ENCODE measurements at places on chromosomes 12 and 14.

DNA sequence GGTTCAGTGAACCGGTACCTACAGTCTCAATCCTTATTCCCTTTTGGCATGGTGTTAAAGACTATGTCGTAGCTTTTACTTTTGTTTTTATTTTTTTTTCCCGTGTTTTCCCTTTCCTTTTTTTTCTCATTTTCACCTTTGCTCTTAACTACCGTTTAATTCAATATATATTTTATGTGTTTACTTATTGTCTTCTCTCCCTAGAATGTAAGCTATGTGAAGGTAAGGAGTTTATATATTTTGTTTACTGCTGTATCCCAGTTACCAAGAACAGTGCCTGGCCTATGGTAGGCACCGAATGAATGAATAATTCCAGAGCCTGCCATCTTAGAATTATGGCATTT is 261 bp upstream of the MLH3 start:
- DNase-seq = no peak

DNA sequence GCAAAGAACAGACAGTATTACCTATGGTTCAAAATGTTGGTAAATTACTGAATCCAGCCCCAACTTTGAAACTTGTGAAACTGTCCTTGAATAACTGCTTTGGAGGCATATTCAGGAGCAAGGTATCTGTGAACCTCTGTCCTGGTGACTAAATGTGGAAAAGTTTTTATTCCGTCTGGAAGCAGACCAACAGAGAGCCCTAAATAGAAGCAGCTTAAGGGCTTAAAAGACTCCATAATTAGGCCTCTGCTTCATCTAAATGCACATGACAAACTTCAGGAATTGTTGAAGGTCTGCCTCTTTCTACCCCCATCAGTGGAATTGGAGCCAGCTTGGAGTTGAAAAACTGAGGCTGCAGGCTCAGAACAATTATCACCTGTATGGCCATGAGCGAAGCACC is 276.5 kb downstream of the KCNH5 start:
- no peak for DNase-seq

DNA sequence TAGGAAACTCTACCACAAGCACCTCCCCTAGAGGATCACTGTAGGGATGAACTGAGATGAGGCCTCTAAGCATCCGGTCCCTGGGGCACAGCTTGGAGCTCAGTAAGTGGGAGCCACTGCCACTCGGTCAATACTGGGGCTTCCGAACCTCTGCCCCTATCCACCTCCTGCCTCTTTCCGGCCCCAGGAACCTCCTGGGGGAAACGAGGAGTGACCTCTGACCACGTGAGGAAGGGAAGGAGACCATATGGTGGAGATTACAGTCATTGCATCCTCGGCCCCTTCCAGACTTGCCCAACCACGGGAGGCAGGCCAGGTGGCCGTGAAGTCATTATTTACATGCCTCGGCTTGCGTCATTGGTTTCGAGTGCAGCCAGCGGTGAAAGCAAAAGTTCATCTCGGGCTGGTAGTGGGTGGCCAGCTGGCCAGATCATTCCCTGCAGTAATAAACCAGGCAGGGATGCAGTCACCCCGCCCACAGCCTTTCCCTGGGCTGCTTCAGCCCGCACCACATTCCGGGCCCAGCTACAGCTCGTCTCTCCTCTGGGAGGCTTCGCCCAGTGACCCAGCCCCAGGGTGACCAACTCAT is 65.4 kb downstream of the C14orf132 start:
- DNase-seq = no peak

GRCh38 chr12:54196396-54196795 is 7.6 kb upstream of the SMUG1 start:
- DNase-seq = no peak

DNA sequence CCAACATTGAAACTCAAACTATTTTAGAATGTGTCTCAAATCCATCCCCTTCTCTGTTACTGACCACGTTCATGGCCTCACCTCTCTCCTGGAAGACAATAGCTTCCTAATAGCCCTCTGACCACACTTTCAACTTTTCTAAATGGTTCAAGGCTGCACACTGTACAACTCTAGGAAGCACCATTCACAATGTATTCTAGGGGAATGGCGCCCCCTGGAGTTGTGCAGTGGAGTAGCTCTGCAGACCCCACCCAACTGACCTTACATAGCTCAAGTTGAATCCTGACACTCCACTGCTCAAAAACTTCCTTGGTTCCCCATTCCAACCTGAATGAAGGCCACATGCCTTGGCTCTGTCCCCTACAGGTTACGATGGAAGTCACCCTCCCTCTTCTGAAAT is 77.6 kb downstream of the GAS2L3 start:
- no peak for DNase-seq
